ENCODE measurements at places on chromosomes 13 and 19. TPM values are rescaled to one million over a fixed set of nuclear protein-coding genes. Genes with fewer than 3 reads are reported as not detected.

The GRIN2D gene
- 0.17 TPM for total RNA-seq

The CLDND2 gene
- total RNA-seq, result 11.6 TPM

The MAST1 gene
- total RNA-seq, result 2.6 TPM

The FUT2 gene
- not detected for total RNA-seq

The CCDC9 gene
- total RNA-seq, result 39.6 TPM

The MYH14 gene
- total RNA-seq, result not detected

The CCDC194 gene
- total RNA-seq, result 5.4 TPM

The NOTCH3 gene
- 0.22 TPM for total RNA-seq

DNA sequence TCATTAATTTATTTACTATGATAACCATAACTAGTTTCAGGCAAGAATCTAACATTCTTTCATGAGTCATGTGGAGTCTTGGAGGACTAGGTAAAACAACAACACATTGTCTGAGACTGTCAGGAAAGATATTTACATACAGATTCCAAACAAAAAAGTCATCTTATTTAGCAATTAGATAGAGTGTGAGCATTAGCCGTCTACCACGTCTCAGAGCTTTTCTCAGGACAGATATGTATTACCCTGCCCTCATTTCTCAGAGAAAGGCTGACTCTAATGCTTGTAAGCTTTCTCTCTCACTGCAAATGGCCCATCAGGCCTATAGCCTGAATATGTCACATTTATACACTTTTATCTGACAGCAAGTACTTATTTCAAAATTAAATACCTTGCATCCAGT, 312.1 kb upstream of the PCDH20 start:
- no peak for DNase-seq

GRCh38 chr19:14412324-14412995, 6.7 kb downstream of the DDX39A start:
- no peak for DNase-seq

DNA sequence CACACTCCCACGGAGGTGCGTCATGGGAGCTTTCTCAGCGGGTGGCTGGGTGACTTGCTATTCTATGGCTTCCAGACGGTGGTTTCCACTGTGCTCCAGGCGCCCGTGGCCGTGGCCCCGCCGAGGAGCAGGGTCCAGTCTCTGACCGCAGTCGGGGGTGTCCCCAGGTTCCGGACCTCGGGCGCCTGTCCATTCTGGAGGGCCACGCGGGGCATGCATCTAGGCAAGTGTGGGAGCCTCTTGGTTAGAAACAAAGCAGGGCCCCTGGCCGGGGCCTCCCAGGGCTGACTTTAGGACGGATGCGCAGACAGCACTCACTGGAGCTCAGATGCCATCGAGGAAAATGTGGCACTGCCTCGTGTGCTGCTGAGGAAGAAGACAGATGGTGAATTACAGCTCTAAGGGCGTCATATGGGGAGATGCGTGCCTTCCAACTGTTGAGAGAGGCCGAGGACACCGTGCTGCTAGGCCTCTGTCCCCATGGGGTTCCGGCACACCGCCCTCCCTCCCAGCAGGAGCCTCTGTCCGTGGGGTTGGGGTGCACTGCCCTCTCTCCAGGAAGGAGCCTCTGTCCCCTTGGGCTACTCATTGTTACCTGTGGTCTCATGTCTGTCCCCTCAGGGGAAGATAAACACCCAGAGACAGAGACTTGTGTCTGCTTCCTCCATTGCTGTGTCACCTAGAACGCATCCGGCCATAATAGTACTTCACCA, 38.1 kb downstream of the TMEM255B start:
- DNase-seq, result peak; percentile 15

- DNase-seq, result no peak
Observed at GRCh38 chr13:62706048-62706447, 1290.4 kb upstream of the PCDH20 start.

DNA sequence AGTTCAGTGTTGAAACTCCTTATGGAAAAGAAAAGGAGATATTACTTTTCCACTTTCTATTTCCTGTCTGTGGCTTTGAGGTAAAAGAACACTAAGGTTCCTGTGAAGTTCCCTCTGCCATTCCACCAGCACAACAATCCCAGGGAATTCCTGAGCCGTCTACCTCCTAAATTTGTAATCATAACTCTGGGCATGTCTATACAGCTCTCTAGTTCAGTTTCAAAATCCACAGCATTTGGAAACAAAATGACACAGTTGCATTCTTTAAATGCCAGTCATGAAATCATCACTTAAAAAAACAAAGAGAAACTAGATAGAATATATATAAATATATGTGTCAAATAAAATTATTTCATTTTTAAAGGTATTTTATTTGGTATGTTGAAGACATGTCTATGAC, 9.0 kb upstream of the THSD1 start:
- no peak for DNase-seq

GRCh38 chr13:25151626-25152195, 20.4 kb downstream of the AMER2 start:
- DNase-seq, result no peak

- no peak for DNase-seq
Observed at GRCh38 chr13:28531077-28531844, 36.3 kb upstream of the FLT1 start.

DNA sequence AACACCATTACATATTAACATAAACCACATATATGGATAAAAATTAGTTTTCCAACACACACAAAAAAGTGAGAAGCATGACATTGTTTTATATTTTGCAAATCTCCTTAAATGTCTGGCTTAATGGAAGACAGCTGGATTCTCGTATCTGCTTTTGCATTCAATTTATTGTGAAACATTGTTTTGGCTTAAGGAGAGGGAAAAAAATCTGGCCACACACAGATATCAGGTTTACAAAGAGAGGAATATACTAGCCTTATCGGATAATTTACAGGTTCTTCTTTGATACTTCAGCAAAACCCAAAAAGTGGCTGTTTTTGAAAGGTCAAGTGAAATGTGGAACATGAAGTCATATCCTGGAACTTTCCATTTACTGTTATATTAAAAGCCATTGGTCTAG, 523.5 kb upstream of the ARGLU1 start:
- DNase-seq, result no peak

DNA sequence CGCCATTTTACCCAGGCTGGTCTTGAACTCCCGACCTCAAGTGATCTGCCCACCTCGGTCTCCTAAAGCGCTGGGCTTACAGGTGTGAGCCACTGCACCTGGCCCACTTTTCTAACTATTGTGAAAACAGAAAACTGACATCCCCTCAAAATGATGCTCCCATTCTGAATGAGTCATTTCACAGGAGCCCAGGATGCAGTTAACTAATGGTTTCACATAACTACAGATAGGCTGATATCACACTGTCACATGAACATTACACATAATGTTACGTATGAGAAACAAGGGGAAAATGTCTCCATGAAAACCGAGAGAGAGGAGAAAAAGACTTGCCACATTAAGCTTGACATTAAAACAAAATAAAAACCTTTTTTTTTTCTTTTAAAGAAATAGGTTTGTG, 37.5 kb downstream of the N4BP2L2 start:
- DNase-seq, result no peak

DNA sequence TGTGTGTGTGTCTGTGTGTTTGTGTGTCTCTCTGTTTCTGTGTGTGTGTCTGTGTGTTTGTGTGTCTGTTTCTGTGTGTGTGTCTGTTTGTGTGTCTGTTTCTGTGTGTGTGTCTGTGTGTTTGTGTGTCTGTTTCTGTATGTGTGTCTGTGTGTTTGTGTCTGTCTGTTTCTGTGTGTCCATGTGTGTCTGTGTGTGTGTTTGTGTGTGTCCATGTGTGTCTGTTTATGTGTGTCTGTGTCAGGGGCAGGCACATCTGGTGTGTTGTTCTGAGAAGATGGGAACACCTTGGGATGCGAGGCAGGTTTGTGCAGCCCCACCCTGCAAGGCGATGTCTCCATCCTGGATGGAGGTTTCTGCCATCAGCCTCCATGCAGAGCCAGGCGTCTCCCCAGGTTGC, 275.8 kb upstream of the SOX1 start:
- DNase-seq, result no peak

DNA sequence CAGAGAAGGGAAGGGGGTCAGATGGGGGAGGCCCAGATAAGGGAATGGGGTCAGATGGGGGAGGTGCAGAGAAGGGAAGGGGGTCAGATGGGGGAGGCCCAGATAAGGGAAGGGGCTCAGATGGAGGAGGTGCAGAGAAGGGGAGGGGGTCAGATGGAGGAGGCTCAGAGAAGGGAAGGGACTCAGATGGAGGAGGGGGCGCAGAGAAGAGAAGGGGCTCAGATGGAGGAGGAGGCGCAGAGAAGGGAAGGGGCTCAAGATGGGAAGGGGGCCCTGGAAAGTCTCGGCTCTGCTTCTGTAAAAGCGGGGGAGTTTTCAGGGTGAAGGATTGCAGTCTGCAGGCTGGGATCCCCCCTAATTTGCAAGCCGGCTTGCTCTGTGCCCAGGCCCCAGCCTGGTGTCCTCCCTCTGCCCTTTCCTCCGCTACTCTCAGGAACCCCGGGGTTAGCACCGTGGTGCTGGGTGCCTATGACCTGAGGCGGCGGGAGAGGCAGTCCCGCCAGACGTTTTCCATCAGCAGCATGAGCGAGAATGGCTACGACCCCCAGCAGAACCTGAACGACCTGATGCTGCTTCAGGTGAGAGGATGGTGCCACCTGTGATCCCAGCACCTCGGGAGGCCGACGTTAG, 1.6 kb downstream of the AZU1 start:
- no peak for DNase-seq

- no peak for DNase-seq
Observed at GRCh38 chr13:87172166-87172835, 498.9 kb upstream of the SLITRK5 start.

DNA sequence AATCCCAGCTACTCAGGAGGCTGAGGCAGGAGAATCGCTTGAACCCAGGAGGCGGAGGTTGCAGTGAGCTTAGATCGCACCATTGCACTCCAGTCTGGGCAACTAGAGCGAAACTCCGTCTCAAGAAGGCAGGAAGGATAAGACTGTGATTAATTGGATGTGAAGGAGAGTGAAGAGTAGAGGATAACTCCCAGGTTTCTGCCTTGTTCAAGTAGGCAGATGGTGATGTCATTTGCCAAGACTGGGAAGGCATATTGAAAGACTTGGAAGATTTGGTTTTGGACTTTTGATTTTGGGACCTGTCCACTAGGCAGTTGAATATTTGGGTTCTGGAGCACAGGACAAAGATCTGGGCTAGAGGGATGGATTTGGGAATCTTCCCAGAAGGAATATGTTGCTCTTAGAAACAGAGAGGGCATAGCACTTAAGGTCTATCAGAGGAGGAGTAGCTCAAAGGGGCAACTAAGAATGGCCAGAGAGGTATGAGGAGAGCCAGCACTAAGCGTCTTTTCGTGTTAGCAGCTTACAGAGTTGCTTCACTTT, 20.0 kb downstream of the GARRE1 start:
- no peak for DNase-seq

DNA sequence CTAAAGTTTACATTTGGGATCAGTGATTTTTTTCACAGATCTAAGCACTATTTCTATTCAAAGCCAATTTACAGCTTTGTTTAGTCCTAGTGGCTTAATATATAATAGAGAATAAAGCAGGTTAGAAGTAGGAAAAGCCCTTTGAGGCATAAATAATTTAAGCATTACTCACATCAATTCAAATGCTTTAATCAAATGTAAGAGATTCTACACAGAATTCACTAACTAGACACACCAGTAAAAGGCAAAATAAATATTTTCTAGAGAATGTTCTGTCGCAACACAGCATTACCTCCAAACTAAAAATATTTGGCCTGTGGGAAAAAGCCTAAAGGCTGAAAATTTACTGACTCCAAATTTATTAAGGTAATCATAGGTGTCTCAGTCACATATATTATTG, 31.3 kb downstream of the KCTD12 start:
- no peak for DNase-seq

DNA sequence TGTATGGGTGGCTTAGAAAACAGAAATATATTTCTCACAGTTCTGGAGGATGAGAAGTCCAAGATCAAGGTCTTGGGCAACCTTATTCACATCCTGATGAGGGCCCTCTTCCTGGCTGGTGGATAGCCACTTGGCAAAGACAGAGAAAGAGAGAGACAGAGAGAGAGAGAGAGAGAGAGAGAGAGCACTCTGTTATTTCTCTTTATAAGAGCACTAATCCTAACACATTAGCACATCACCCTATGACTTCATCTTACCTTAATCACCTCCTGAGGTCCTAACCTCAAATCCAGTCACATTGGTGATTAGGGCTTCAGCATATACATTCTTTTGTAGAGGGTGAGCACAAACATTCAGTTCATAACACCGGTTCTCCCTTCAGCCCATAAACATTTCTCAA, 430.3 kb downstream of the EFNB2 start:
- no peak for DNase-seq

DNA sequence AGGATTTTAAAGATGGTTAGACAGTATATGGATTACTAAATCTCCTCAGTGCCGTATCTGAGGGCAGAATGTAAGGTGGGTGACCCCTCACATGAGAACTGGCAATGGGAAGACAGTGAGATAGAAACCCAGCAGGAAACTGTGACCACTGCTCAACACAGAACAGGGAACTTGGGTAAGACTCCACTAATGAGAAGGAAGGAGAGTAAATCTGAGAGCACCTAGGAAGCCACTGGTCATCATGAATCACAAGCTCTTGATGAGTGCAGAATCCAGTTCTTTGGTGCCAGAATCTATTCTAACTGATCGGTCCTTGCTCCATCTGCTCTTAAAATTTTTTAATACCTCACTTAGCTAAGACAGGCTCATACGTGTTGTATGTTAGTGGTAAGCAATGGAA, 261.8 kb downstream of the KLF12 start:
- no peak for DNase-seq

GRCh38 chr19:16366433-16367260, 42.0 kb downstream of the KLF2 start:
- DNase-seq, result no peak

DNA sequence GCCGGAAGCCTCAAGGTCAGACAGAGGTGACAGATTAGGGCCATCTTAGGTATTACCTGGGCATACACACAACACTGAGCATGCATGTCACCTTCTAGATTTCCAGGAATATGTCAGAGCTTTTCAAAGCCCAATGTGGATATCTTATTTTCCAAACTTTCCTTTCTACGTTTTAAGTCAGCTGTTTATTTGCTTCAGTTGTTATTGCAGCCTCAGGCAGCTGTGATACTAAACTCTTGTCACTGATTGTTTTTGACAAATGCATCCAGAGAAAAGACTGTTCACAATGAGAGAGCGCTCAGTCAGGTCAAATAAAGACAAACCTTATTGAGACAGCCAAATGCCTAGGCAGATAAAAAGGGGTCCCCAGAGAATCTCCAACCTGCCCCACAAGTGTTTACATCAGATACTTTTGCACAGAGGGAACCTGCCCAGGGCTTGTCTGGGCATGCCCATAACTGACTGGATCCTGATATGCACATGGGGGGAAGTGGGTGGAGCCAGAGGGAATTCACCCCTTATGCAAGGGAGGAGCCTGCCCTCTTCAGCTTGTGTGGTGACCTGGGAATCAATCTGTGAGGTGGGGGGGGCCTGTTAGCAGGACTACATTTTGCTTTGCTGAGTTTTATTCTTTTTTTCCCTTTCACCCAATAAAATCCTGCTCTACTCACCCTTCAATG, 28.5 kb downstream of the MED4 start:
- peak; percentile 35 for DNase-seq

Data from activated naive CD8-positive, alpha-beta T cell treated with anti-CD3 and anti-CD28 coated beads, Interleukin-2, amount 10 ng/mL, durations not matched to agents 7 days and 5 days (primary cell).